Activated T-helper 9 cell treated with anti-CD3 and anti-CD28 coated beads, Interleukin-2, amount 50 U/mL, for 16 hours (primary cell): ENCODE measurements at places on chromosomes 1 and 21.

- no peak for DNase-seq
Measured at GRCh38 chr1:38297246-38297645, 250.7 kb upstream of the POU3F1 start.

GRCh38 chr1:18955131-18955440, 1.4 kb downstream of the IFFO2 start:
- no peak for DNase-seq

DNA sequence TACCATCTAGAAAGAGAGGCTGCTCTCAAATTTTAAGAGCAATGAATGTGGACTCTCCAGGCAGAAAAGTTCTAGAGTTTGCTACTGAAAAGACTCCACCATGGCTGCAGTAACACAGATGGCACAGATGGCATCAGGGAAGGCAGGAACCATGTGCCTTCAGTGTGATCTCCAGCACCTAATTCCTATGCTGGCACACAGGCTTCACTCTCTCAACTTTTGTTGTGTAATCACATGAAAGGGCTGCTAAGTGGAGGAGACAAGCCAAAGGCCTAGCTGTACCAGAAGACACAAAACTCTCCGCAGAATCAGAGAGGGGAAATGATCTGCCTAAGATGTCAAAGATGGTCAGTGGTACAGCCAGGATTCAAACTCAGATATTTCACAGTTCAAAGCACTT, 31.1 kb downstream of the ERI3 start:
- DNase-seq, result no peak

- no peak for DNase-seq
Measured at GRCh38 chr1:154403261-154403943, 1.7 kb upstream of the IL6R start.

DNA sequence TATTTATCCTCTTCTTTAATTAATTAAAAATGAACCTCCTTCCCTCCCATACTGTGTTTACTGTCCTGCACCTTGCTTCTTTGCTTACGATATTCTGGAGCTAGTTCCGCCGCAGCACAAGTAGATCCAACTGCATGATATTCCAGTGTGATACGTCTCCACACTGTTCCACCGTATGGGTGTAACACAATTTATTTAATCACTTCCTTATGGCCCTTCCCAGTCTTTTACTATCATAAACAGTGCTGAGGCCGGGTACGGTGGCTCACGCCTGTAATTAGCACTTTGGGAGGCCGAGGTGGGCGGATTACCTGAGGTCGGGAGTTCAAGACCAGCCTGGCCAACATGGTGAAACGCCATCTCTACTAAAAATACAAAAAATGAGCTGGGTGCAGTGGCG, 25.7 kb downstream of the CNST start:
- DNase-seq, result no peak

- no peak for DNase-seq
Measured at GRCh38 chr1:233390842-233391737, 63.6 kb downstream of the MAP3K21 start.

- no peak for DNase-seq
Measured at GRCh38 chr21:42581336-42581992, 67.8 kb downstream of the SLC37A1 start.

- no peak for DNase-seq
Measured at GRCh38 chr1:39411526-39412478, 79.6 kb upstream of the BMP8A start.
